Activated T-cell treated with anti-CD3 and anti-CD28 coated beads, Interleukin-2, amount 50 U/mL, for 72 hours (primary cell): ENCODE measurements at places on chromosomes 12 and 14.

DNA sequence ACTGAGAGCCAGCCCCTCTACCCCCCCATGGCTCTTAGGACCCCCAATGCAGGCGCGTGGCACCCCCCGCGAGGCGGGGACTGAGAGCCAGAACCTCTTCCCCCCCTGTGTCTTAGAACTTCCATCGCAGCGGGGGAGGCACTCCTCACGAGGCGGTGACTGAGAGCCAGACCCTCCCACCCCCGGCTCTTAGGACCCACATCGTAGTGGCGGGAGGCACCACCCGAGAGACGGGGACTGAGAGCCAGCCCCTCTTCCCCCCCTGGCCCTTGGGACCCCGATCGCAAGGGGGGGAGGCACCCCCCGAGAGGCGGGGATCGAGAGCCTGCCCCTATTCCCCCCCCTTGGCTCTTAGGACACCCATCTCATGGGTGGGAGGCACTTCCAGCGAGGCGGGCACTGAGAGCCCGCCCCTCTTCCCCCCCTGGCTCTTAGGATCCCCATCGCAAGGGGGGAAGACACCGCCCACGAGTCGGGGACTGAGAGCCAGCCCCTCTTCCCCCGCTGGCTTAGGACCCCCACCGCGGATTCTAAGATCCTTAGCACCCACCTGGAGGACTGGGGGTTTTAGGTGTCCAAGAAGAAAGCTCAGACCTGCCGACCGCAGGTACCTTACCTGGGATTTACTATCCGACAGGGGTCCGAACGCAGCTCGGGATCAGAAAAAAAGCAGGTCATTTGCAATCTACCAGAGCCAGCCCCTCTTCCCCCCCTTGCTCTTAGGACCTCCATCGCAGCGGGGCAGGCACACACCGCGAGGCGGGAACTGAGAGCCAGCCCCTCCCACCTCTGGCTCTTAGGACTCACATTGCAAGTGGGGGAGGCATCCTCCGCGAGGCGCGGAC, 44.9 kb downstream of the DDX11 start:
- DNase-seq: peak; percentile 31

- no peak for DNase-seq
Observed at GRCh38 chr12:106436164-106436563, 78.6 kb downstream of the POLR3B start.

- DNase-seq: no peak
Observed at GRCh38 chr12:116395396-116395795, 117.9 kb upstream of the MED13L start.

DNA sequence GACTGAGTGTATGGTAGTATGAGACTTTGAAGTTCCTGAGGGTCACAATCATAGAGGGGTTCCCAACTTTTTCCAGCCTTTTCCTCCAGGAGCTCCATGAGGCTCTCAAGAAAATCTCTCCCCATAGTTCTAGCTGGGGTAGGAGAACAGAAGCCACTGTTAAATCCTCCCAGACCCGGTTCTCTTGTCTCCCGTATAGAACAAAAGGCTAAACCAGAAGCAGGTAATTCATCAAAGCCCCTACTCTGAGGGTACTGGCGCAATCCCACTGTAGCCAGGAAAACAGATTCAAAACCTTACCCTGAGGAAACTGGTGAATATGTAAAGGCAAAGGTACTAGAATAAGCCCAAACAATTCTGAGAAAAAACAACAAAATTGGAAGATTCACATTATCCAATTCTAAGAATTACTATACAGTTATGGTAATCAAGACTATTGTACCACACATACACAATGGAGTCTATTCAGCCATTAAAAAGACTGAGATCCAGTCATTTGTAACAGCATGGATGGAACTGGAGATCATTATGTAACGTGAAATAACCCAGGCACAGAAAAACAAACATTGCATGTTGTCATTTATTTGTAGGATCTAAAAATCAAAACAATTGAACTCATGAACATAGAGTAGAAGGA, 20.5 kb downstream of the OR8S1 start:
- no peak for DNase-seq

- no peak for DNase-seq
Observed at GRCh38 chr12:57850854-57851430, 4.4 kb upstream of the CTDSP2 start.

DNA sequence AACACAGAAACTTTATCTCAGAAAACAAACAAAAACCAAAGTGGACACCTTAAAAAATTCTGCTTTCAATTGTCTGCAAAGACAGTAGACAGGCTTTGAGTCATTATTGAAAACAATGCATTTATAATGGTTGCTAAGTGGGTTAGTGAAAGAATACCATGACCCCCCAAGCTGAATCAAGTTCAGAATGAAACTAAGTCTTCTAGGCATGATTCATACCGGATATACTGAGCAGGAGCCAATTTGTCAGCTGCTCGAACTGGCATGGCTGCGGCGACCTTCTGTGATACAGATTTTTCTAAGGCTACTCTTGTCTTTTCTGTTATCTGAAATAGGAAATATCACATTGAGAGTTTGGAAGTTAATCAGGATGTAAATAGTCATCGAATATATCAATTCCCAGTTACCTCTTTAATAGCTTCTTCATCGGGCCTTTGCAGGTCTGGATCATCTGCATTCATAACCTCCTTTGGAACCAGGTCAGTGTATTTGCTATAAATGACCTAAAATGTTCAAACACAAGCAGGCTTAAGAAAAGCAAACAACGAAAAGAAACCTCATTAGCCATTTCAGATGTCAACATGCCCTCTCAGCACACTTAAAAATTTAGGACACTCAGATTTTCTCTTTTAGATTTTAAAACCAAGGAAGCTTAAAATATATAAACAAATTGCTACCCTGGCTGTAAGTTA, 22.3 kb downstream of the SNW1 start:
- DNase-seq: peak; percentile 33

GRCh38 chr12:69497308-69498026, 27.3 kb downstream of the FRS2 start:
- no peak for DNase-seq

DNA sequence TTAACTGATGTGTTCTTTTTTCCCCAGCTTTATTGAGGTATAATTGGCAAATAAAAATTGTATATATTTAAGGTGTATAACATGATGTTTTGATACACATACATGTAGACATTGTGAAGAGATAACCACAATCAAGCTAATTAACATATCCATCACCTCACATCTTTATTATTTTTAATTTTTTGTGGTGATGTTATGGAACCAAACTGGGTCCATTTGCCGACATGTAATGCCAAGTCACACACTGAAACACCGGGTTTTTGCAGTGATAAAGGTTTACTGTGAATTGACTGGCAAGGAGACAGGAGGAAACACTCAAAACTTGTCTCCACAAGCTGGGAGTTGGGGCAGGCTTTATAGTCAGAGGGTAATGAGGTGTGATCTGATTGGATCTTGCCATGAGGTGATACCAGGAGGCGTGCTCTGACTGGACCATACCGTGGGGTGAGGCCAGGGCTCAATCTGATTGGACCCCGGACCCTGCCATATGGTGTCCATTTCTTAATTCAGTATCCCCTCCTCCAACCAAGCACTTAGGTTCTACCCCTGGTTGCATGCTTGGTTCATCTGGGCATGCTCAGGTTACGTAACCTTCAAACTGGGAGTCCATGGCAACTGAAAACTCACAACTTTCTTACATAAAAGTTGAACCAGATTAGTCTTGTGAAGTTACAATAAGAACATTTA, 11.8 kb upstream of the WSCD2 start:
- DNase-seq: no peak

- no peak for DNase-seq
Observed at GRCh38 chr12:69023840-69024239, 90.9 kb upstream of the CPM start.

- no peak for DNase-seq
Observed at GRCh38 chr12:97229004-97229403, 233.6 kb upstream of the RMST start.

DNA sequence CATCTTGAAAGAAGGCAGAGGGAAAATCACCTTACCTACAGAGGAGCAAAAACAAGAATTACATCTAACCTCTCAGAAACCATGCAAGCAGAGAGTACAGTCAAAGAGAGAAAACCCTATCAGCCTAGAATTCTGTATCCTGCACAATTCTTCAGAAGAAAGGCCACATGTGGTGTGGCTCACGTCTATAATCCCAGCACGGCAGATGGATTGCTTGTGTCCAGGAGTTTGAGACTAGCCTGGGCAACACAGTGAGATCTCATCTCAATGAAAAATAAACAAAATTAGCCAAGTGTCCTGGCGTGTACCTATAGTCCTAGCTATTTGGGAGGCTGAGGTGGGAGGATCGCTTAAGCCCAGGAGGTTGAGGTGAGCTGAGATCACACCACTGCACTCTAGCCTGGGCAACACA, 48.2 kb downstream of the ATF7 start:
- DNase-seq: no peak
